ENCODE measurements at places on chromosomes 6 and 20.

DNA sequence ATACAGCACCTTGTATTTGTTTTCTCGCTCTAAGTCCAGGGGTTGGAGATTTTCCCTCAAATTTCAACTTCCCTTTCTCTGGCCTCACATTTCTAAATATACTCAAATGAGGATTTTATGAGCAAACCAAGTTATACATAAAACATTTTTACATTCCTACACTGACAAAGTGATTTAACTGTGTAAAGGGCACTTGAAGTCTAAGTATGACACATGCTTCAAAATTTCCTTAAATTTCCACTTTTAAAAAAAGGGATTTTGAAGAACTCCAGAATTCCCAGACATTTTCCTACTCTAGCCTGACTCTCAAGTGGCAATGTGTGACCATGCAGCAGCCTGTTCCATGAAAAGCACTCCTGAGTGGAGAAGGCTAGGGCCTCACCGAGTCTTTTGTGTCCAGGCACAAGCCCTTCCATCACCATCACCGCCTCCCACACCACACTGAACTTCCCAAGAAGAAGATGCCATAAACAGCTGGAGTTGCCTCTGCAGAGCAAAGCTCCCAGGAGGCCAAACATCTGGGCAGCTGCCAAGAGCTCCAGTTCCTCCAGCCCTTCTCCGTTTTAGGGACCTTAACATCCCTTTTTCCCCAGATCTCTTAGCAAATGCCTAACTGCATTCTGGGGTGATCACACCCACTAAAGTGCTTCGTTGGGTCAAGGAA is 68.9 kb downstream of the NCR2 start:
- DNase-seq, result peak; percentile 69

- no peak for DNase-seq
Measured at GRCh38 chr20:44218446-44218845, 7.9 kb upstream of the OSER1 start.

DNA sequence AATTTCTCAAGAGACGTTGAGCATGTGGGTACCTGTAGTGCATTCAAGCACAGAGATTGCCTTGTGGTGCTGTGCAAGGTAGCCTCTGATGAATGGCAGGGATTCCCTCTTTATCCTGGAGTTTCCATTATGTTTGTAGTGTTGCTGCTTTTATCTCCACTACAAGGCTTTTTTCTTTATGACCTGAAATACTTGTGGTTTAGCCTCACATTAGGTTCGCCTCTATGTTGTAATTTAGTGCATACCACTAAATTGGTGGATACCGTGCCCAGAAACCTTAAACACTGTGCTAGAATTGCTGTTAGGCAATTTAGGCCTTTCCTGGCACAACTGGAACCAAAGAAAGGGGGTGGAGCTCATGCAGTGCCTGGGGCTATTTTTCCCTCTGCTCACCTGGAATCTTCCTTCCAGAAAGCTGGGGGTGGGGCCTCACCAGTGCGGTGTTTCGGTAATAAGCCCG is 76.8 kb downstream of the NCOA7 start:
- DNase-seq, result no peak

GRCh38 chr6:93238632-93239031 is 180.7 kb downstream of the EPHA7 start:
- DNase-seq, result peak; percentile 9

DNA sequence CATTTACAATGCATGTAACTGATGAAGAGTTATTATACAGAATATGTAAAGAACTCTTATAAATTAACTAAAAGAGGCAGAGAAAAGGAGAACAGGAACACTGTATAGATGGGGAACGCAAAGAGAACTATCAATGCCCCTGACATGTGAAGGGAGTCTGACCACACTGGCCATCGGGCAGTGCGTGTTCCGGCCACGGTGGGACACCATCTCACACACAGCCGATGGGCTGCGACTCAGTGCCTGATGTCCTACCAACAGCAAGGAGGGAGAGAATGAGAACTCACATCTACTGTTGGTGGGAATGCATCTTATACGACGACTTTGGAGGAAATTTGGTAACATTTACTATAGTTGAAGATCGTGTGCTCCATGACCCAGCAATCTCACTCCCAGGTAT is 15.5 kb upstream of the RAMACL start:
- DNase-seq, result no peak

DNA sequence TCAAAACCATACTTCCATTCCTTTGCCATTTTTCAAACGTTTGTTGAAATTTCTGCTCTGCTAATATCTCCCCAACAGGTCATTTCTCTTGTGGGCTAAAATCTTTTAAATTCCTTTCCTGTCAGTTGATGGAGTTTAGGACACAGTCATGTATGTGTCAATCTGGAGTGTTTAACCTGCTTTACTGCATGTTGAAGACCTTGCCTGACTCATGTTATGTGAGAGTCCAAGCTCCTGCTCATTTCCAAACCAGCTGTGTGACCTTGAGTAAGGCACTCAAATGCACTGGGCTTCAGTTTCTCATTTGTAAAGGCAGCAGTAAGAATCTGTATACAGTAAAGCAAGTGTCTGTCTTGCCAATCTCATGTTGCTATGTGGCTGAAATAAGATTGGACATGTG is 171.9 kb upstream of the SPACA1 start:
- DNase-seq, result no peak

DNA sequence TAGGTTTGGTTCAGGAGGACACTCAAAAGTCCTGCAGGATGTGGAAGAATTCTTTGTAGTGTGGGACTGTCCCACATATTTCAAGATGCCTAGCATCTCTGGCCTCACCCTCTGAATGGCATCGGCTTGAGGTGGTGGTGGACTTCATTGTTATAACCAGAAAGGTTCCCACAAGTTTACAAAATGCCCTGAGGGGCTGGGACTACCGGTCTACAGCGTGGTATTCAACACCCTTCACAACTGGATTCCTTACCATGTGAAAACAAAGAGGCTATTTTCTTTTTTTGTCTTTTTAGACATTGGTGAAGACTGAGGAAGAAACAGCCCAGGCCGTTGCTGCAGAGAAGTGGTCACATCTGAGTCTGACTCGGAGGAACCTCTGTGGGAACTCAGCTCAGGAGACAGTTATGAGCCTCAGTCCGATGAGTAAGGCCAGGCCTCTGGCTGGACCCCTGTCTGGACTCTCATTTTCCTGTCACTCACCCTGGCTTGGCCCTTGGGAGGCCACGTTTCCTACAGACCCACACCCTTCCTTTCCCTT is 15.2 kb downstream of the PGBD1 start:
- no peak for DNase-seq

GRCh38 chr6:44302856-44303255 is 10.3 kb downstream of the AARS2 start:
- no peak for DNase-seq

- DNase-seq, result no peak
Measured at GRCh38 chr6:24902782-24903181, 33.0 kb downstream of the RIPOR2 start.

DNA sequence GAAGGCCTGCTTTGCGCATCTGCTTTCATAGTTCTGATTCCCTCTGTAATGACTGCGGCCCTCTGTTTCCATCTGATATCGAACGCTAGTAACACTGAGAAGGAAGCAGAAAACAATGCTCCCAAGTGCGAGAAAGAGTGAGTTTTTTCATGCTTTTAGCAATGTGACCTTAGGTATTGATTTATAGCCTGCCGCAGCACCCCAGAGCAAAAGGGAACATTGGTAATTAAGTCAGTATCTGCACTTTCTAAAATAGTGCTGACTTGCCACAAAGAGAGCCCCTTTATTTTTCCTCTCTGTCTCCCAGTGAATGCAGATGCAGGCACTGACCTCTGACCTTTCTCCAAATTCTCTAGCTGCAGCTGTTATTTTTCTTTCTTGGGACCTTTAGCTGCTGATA is 129.8 kb downstream of the HDGFL1 start:
- peak; percentile 29 for DNase-seq

- no peak for DNase-seq
Measured at GRCh38 chr6:117275711-117276110, 10.4 kb downstream of the VGLL2 start.

- no peak for DNase-seq
Measured at GRCh38 chr20:56653211-56653610, 24.1 kb downstream of the TFAP2C start.

DNA sequence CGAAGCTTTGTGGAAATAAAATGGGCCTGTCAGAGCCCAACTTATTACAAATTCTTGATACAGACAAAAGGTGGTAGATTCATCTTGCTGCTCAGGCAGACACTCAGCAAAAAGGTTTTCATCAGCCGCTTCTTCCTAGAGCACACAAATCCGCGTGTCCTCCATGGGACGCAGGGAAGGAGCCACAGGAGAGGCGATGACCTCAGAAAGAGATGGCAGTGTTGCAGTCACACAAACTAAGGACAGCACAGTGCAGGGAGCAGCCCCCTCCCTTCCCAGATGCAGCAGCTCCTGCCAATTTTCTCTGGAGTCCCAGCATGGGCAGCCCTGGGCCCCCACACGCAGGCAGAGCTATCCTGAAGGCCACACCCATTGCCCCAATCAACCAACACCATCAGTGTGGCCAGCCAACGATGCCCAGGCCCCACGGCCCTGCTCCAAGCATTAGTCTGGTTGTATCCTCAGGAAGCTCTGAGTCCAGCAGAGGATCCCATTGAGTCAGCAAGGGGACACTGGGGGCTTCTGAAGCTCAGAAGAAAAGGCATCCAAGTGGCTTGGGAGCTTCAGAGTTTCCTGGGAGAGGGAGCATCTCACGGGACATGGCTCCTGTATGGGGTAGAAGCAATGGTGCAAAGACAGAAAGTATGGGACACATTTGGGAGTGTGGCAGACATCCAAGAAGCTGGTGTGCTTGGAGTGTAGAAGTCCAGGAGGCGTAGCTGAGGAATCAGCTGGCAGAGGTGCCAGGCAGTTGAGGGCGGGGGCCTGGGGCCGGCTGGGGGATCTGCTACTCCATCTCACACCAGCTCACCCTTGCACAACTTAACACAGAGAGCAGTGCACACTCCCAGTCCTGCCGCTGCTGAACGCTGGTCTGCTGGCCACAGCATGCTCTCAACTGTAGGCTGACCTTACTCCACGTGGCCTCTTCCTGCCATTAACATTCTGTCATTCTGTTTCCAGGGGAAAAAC is 142.1 kb upstream of the CST7 start:
- DNase-seq, result peak; percentile 22

GRCh38 chr6:7106215-7106751 is 1.5 kb upstream of the RREB1 start:
- no peak for DNase-seq

- no peak for DNase-seq
Measured at GRCh38 chr6:8195714-8196102, 93.4 kb upstream of the EEF1E1 start.

DNA sequence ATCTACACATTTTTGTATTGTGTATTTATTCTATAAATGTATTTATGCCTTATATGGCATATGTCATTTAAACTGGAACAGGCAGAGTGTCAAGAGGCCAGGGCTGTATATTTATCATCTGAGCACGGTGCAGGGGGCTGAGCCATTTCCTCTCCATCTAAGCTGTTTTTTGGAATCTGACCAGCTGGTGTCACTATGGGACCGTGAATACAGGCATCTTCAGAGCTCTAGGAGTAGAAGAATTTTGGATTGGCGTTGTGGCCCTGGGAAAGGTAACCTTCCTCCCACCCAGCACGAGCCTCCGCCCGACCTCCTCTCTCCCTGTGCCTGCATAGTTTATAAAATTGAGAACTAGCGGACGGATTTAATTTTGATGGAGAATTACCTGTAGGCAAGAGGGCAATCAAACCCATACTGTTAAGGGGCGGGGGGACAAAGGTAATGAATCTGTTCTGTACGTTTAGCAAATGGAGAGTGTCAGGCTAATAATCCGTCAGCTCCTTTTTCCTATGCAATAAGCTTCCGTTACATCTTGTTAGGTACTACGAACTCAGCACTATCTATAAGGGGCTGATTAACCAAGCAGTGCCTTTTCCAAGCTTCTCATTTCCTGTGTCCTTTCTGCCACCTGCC is 29.0 kb upstream of the EEF1E1 start:
- DNase-seq, result peak; percentile 60

DNA sequence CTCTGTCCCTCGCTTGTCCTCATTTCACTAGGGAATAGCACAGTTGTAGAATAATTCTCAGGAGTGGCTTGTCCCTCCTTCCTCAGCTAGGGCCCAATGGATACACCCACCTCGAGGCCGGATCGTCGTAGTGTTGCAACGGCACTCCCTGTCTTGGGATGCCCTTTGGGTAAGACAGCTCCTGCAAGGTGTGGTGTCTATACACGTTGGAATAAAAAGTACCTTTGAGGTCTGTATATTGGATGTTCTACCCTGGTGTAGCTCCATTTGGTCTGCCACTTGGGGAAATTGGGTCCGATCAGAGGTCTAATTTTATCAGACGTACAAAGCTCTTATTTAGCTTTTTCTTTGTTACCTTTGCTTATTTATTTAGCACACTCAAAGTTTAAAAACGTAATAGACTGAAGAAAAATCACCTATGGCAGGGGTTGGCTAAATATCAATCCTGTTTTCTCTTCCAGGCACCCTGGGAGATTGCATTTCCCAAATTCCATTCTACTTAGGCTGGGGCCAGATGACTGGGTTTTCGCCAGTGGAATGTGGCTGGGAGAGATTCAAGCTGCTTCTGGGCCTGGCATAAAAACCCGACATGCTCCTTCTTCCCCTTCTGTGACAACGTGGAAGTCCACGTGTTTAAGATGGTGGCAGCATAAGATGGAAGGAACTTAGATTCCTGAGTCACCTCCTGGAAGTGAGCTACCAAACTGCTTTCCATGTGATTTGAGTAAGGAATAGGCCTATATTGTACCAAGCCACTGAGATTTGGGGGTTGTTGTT is 82.3 kb upstream of the CD83 start:
- peak; percentile 67 for DNase-seq

DNA sequence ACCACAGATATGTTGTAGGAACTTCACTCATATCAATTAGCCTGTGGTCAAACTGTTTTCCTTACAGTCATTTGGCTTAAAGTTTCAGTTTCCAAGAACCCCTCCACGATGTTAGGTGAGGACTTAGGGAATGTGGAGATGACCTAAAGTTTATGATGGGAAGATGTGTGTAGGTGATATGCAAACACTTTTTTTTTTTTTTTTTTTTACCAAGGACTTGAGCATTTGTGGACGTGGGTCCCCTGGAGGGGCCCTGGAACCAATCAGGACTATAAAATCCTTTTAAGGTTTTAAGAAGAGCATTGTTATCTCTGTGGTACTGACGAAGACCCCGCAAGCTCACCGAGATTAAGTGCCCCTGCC is 478 bp upstream of the MTHFD1L start:
- DNase-seq, result no peak

DNA sequence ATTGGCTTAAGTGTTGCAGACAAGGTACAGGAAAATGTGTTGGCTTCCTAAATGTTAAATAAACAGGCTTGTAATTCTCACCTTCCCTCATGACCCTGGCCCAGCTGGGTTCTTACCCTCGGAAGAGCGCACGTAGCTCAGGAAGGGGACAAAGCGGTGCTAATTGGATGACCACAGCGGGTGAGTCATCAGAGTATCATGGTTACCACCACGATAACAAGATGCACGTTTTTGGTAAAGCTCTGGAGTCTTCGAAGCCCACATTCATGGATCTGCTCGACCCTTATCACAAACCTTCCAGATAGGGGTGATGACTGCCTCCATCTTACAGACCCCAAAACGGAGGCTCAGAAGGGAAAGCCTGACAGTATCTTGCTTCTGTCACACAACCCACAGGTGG is 32.8 kb downstream of the APCDD1L start:
- DNase-seq, result no peak

- no peak for DNase-seq
Measured at GRCh38 chr6:144566868-144567615, 281.9 kb downstream of the UTRN start.

Data from lung (tissue), 17 donors.